ENCODE measurements at places on chromosomes 11 and 22. TPM values are rescaled to one million over a fixed set of nuclear protein-coding genes. Genes with fewer than 3 reads are reported as not detected.

The MRGPRX3 gene
- total RNA-seq, result not detected

The KDM4E gene
- not detected for total RNA-seq

The ANO9 gene
- total RNA-seq, result 0.11 TPM

The USP2 gene
- total RNA-seq, result 58.7 TPM

The OR8G5 gene
- total RNA-seq, result not detected

The CPT1A gene
- 56.3 TPM for total RNA-seq

The EXPH5 gene
- total RNA-seq, result 2.8 TPM

The SPDYC gene
- total RNA-seq, result not detected

The UBQLN3 gene
- not detected for total RNA-seq

The DMC1 gene
- 16.3 TPM for total RNA-seq

The MYH9 gene
- total RNA-seq, result 125 TPM

The ADAMTS15 gene
- total RNA-seq, result 17.5 TPM

Data from right atrium auricular region (tissue), 2 donors.